ENCODE measurements at places on chromosomes 6 and 20.

GRCh38 chr20:21050710-21051109, 55.4 kb downstream of the LINC00237 start:
- no peak for DNase-seq

DNA sequence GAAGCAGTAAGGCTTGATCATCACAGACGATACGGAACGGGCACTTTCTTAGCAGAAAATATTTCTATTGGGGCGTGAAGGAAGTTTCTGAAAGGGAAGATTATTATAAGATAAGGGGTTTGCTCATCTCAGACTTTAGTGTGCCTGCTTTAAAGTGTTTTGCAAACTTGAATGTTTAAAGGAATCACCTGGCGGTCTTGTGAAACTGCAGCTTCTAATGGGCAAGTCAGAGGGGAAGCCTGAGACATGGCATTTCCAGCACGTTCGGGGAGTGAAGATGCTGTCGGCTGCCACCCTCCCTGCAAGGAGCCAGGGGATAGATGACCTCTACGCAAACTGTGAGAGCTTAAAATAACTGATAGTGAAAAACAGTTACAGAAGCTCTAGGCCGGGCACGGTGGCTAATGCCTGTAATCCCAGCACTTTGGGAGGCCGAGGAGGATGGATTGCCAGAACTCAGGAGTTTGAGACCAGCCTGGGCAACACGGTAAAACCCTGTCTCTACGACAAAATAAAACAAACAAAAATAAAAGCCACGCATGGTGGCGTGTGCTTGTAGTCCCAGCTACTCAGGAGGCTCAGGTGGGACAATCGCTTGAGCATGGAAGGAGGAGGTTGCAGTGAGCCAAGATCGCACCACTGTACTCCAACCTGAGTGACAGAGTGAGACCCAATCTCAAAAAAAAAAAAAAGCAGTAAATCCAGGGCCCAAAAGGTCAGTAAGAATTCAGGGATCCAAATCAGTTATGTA, 2.3 kb upstream of the KIF16B start:
- DNase-seq, result no peak

DNA sequence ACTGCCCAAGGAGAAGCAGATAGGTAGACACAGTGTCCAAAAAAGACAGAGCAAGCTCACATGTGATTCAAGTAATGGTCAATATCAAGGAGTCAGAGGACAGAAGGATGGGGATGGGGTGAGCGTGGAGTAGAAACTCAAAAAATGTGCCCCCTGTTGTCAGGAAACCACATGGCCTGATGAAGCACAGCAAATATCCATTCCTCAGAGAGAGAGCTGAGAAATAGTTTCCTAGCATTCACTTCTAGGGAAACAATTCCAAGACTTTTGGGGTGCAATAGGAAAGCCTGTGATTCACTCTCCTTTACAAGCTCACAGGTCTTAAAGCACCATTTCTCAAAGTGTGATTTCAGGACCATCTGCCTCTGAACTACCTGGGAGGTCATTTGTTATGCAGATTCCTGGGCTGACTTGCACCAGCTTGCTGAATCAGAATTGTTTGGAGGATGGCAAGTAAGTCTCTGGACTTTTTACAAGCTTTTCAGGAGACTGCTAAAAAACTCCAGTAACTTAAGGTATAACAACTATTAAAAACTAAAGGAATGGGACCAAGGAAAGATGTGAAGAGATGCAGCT, 432.8 kb downstream of the HDGFL1 start:
- no peak for DNase-seq

DNA sequence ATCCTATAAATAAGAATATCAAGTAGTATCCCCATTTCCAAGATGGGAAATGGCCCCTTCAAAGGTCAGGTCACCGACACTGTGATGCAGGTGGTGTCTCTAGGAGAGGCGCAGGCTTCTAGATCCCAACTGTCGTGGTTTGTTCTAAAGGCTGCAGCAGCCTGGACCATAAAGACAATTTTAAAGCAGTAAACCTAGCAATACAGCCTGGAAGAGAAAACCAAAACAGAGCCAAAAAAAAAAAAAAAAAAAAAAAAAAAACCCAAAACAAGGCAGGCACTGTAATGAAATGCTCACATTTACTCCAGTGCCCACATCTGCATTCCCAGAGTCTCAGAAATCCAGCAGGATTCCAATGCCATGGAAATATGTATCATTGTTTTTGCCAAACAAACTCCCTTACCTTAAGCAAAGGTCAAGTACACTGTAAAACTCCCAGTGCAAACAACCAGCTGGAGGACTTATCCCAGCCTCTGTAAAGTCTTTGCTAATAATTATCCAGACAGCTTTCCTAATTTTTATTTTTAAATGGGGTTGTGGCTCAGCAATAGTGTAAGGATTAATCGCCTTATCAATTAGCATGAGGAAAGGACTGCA, 98.2 kb downstream of the PSMG4 start:
- no peak for DNase-seq

DNA sequence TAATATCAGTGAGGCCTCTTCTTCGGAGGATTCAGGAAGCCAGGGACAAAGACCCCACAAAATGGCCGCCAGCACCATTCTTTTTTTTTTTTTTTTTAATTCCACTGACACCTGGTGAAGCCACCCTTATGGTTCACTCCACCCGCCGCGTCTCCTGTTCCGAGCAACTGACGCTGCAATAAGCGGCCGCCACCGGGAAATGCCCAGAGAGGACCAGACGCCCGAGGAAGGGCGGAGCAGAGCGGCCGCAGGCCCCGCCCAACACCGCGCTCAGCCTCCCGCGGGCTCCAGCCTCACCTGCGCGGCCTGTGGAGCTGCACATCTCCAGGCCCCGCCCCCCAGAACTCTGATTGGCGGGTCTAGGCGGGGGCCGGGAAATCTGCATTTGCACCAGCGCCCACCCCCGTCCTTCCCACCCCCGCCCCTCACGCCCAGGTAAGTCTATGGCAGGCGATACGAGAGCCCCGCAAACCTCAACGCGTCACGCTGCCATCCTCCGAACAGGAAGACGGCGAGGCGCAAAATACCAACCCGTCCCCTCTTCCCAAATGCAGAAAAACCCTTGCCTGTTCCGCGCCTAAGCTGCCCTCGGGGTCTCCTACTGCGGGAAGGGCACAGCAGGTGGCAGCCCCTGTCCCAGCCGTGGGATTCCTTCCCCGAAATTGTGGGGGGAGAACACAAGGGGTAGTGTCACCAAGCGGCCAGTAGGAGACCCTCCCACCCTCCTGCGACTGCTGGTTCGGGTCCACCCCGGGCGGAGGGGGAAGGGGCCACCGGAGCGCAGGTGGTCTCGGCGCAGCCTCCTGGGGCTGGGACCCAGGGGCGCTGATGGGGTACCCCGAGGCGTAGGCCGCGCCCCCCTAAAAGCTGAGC, 960 bp downstream of the ATP9A start:
- no peak for DNase-seq

- no peak for DNase-seq
Measured at GRCh38 chr6:50096296-50096695, 46.6 kb upstream of the DEFB112 start.

DNA sequence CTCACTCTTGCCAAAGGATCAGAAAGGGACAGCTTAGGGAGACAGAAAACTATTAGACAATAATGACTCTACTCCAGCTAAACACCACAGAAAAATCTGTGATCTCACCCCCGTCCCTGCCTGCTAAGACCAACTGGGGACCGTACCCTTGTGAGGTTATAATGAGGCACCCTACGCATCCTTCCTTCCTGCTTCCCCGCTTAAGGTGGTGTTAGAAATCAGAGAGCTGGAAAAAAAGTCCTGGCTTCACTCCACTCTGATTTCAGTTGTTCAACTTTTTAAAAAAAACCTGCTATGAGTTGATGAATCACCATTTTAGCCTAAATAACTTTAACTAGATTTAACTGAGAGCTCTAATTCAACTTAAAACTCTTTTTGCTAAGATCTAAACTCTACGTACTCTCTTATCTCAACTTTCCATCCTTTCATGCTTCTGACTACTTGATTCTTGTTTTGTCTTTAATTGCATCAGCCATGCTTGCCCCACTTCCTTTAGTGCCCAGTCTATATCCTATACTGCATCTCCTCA, 35.8 kb upstream of the TMEM14A start:
- peak; percentile 46 for DNase-seq

GRCh38 chr6:130675072-130675471, 152.1 kb upstream of the SMLR1 start:
- peak; percentile 59 for DNase-seq

- DNase-seq, result no peak
Measured at GRCh38 chr6:34032856-34033255, 113.0 kb downstream of the GRM4 start.

DNA sequence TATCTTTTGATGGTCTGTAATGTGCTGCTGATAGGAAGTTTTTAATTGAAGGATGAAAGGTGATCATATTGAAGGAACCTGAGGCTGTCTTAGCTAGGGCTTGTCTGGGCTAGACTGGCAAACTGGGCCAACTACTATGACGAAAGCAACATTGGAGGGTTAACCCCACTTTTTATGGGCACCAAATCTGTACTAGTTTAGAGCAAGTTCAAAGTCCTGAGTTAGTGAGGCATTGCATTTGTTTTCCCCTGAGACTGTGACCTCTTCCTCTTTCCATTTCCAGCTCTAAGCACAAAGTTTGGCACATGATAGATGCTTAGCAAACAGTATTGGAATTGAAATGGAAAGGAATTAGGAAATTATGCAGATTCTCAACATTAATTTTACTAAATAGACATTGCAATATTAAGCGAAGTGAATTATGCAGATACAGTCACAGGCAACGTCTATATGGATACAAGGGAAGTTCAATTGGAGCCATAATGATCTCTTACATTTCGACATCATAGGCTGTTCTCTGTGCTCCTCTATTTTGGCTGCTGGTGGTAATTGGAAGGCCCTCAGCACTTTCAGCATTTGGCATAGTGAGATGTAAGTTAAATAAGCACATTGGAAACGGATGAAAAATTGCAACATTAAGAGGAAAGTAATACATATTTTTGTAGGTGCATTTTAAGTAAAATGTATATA, 22.2 kb downstream of the CEP57L1 start:
- no peak for DNase-seq

DNA sequence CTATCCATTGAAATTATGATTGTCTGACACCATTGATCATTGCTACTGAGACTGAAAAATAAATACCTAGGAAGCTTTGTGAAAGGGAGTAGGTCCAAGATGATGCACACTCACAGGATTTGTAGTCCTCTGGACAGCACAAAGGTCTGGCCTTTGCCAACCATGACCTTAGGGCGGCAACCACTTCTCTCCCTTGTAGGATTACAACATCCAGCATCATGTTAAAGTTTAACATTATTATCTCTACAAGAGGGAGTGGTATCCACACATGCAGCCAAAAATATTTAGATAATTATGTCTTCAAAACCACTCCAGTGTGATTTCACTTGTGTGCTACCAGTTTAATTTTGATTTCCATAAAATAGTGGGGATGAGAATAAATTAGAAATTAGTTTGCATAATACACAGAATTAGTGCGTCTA, 51.1 kb upstream of the NHSL1 start:
- no peak for DNase-seq

DNA sequence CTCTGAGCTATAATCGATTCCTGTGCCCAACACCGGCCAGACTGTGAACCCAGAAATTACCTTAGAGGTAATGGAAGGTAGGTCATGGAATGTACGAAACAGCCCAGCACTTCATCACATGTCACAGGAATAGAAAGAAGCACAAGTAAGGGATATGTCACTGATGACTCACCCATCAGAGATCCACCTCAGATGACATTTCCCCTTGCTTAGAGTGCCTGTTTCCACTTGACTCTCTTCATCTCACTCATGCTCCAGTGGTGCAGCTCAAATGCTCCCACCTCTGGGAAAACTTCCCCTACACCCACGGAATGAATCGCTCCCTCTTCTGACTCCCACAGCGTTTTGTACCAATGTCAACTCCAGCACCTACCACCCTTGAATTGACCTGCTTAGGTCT, 381.6 kb upstream of the CNR1 start:
- DNase-seq, result no peak

GRCh38 chr6:148981515-148981914, 234.7 kb downstream of the UST start:
- DNase-seq, result no peak

DNA sequence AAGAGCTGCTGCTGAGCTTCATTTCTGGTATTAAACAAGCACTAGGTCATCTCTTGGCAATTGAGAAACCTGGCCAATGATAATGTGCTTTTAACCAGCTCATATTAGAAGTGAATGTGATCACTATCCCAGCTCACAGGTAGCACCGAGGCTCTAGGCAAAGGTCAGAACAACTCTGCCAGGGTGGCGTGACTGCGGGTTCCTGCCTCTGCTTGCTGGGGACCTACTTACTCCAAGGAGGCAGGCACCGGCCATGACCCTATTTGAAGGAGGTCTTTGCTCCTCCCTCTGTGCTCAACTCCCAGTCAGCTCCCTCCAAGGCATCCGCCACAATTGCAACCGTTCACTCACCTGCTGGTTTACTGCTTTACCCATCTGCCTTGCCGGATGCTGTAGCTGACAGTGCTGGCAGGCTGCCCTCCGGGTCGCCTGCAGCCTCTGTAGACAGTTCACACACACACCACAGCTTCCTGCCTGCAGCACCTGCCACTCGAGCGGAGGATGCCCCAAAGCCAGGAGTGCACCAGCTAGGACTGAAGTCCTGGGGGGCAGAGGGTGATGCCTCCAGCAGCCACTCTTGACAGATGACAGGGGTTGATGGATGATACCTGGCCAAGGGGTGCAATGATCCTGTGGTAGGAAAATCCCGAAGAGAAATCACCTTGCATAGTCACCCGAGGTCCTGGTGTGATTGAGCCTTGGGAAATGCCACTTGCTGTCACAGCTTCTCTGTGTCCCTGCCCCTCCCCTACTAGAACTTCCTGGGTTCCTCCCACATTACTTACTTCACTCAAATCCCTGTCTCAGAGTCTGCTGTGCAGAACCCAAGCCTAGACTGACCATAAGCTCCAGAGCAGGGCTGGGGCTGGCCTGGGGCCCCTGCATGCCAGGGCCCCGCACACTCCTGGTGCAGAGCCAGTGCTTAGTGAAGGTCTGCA, 8.8 kb upstream of the VSX1 start:
- no peak for DNase-seq

DNA sequence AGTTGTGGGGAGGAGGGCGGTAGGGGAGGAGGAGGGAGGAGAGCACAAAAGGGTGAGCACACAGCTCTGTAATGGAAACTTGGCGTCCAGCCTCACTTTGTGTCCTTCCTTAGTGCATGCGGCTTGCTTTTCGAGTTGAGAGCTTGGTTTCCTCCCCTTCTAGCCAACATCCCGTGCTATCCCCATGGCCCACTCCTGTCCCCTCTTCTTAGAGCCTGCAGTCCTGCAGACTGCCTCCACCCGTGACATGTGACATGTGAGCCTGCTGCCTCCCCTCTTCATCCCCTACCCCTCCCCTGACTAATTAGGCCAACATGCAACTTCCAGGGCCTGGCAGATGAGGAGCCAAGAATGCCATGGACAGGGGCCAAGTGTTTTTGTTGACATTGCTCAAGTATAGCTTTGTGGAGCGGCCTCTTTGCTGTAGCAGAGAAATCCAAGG, 63.2 kb downstream of the SLC24A3 start:
- peak; percentile 57 for DNase-seq

- peak; percentile 54 for DNase-seq
Measured at GRCh38 chr6:159008656-159009288, 8.8 kb upstream of the RSPH3 start.

DNA sequence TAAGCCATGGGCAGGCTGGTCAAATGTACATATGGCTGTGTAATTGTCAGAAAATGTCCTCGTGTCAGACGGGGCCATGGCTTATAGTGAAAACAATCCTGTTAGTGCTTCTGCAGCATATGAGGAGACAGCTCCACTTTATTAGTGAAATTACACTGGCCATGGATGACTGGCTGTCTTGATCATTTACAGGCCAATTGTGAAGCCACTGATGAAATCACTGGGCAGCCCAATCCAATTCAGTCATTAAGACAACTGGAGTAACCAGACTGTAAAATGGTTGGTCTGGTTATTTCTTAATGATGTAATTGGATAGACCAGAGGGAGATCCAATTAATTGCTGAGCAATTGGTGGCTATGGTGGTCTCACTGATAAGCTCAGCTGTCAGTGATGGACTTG, 749.5 kb downstream of the KIF16B start:
- no peak for DNase-seq
